ENCODE measurements at places on chromosomes 11 and 22.

DNA sequence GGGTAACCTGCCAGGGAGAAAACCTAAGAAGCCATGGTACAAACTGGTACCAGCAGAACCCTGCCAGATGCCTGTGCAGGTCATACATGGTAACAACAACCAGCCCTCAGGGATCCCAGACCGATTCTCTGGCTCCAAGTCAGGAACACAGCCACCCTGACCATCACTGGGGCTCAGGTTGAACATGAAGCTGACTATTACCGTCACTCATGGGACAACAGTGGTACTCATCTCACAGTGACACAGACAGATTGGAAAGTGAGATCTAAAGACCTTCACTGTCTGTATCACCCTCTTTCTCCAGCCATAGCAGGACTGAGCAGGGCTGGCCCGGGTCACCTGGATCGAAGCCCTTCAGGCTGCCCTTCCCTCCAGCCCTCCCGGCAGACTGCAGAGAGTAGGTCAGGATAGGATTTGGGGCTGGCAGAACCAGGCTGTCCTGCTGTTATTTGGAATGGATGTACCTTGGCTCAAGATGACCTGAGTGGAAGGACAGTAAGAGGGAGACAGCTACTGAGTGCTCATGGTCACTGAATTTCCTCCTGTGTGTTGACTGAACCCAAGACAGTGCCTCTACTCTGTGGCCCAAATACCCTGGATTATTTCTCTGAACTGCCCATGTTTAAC is 94.7 kb downstream of the GGTLC2 start:
- no peak for DNase-seq

DNA sequence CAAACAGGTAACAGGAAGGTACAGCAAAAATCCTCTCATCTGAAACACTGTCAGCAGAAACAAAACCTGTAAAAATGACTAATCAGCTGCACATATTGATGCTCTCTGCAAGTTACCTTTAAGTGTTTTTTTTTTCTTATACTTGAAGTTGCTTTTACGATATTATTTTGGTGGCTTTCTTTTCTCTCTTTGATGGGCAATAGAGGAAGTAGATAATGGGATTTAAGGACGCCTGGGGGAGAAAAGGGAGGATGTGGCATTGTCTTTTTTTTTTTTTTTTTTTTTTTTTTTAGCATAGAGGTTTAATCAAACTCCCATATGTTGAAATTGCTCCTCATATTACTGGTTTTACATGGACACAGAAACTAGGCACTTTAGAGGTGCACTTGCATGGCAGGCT is 11.4 kb upstream of the ADSL start:
- no peak for DNase-seq

GRCh38 chr22:19943082-19944026 is 1.7 kb upstream of the TXNRD2 start:
- no peak for DNase-seq

DNA sequence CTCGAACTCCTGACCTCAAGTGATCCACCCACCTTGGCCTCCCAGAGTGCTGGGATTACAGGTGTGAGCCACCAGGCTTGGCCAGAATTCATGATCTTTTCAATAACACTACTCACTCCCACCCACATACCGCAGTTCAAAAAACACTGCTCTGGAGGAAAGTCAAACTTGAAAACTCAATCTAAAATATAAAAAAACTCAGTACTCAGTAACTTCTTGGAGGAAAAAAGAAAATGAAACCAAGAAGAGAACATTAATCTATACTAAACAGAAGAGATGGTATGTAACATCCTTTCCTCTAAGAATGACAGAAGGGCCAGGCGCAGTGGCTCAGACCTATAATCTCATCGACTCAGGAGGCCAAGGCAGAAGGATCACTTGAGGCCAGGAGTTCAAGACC is 58.3 kb downstream of the MRTFA start:
- no peak for DNase-seq

- no peak for DNase-seq
Measured at GRCh38 chr11:71396548-71397123, 51.6 kb downstream of the DHCR7 start.

DNA sequence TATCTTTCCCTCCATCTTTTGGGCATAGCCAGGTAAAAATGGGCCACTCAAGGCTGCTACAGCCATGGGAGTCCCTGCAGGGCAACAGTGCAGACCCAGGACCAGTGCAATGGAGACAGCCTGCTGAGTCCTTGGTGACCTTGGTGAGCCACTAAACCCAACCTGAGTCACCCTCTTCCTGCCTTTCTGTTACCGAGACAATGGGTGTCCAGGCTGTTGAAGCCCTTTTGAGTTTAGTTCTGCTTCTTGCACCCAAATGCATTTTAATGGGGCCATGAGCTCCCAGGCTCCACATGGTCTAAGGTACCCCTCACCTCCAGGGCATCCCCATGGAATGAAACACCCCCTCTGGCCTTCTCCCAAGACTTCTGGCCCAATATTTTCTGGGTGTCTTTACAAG is 874 bp upstream of the PLAAT4 start:
- no peak for DNase-seq

GRCh38 chr11:117300283-117300663 is 9.1 kb downstream of the BACE1-AS start:
- no peak for DNase-seq

DNA sequence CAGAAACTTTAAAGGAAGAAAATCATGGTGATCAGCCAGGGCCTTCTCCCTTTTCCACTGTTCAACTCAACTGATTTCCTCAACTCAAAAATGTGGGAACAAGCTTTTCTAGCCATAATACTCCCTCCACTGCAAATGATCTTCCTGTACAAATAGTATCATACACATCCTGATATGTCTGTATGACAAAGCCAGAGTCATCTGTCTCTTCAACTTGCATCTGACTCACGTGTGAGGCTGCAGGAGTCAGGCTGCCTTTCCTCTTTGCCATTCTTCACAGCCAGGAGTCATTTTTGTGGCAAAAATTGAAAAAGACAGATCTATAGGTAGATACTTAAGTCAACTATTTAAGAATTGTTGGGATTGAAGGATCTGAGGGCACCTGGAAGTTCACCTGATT is 13.3 kb downstream of the PATZ1 start:
- no peak for DNase-seq

DNA sequence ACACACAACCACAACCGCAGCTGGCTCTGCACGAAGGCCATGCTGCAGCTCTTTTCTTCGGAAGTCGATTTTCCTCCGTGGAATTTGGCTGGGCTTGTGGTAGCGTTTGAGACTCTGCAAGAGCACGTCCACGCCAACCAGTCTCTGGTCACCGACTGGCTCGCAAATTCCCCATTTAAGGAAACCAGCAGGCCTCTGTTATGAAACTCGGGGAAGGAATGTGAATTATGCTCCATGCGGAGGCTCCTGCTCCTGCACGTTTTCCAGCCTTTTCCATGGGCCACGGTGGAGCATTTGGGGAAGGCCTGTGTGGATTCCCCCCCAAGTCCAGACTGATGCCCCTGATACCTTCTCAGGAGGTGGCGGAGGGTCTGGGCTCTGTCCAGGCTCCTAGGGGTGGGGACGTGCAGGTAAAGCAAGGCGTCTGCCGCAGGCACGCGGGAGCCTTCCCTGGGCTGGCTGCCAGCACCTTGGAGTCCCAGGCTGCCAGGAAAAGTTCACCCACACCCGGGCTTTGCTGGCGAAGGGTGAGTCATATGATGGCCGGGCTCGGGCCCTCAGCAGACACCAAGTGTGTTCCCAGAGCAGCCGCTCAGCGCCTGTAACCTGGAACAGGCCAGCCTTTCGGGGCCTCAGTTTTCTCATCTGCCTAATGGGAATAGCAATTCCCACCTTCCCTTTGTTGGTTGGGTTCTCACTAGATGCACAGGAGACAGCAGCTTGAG is 41.9 kb downstream of the LRP5 start:
- DNase-seq = no peak

DNA sequence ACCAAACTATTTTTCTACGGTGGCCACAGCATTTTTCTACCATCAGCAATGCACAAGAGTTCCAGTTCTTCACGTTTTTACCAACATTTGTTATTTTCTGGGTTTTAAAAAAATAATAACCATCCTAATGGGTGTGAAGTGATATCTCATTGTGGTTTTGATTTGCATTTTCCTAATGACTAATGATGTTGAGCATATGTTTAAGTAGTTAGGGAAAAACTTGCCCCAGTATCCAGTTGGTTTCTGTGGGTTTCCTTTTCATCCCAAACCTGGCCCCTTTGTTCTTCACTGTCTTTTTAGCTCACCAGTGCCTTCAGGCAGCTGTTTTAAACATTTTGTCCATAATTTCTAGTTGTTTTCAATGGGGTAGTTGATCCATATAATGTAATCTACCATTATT is 14.7 kb upstream of the PTS start:
- no peak for DNase-seq

GRCh38 chr22:41478473-41478872 is 9.6 kb downstream of the ACO2 start:
- no peak for DNase-seq

DNA sequence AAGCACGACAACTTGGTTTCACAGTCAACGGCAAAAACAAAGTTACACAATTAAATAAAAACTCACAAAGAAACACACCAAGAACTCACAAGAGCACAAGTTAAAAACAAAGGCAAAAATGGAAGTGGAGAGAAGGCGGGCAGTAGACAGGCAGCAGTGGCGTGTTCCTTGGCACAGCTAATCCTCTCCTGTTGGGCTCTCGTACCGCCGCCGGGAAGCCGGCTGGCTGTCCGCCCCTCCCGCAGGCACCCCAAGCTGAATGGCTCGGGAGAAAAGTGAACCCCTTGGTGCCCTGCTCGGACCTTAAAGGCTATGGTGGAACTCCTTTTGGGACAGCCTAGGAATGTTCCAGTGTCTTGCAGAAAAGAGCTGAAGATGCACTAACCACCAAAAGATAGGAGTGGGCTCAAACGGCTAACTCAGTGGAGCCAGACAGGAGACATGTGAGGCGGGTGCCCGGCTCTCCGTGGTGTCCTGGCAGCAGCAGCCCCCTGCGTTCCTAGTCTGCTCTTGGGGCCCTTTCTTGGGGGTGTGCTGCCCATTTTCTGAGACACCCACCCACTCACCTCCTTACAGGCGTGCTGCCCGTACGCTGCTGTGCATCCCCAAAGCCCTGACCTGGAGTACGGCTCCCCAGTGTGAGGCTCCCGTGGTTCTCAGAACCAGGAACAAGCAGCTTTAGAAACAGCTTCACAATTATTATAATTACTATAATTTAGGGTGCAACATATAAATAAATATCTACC is 86.1 kb upstream of the BID start:
- DNase-seq = no peak

GRCh38 chr11:120424970-120425332 is 86.6 kb upstream of the GRIK4 start:
- no peak for DNase-seq

GRCh38 chr11:111298413-111299100 is at the start of gene POU2AF3:
POU2AF3 (plus strand) TSS chr11:111298546; CDS start chr11:111298582, 36 bp downstream.
- DNase-seq = no peak

GRCh38 chr11:115576606-115577380 is 72.6 kb upstream of the CADM1 start:
- no peak for DNase-seq

GRCh38 chr11:43925932-43926505 is 16.4 kb upstream of the C11orf96 start:
- DNase-seq = no peak

DNA sequence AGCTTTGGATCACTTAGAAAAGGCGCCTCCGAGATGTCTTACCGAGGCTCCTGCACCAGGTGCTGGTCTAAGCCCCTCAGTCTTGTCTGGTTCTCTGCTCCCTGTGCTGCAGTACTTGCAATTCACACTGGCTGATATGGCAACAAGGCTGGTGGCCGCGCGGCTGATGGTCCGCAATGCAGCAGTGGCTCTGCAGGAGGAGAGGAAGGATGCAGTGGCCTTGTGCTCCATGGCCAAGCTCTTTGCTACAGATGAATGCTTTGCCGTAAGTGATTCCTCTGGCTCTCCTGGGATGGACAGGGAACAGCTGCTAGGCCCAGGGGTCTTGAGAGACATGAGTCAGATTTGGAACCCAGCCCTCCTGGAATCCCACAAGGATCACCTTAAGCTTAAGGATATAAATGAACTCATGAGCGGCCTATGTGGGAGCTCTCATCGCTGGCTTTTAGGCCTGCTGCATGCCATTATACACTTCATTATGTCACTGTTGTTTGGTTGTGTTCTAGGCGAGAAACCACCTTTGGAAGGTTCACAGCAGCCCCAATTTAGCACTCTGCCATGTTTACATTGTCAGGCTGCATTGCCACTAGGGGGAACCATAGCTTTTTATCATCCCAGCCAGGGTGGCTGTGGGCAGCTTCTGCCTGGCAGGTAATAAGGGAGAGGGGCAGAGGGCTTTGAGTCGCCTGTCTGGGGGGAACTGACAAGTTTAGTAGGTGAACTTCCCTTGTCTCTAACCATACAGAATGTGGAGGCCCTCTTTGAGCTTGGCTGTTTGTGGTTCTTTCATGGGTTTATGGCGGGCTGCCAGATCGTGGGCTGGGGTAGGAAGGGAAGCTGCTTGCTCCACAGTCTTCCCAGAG is 8.5 kb downstream of the ACAD8 start:
- DNase-seq = no peak

GRCh38 chr11:17014833-17015626 is 816 bp upstream of the PLEKHA7 start:
- no peak for DNase-seq

GRCh38 chr22:42915980-42916765 is 59.1 kb upstream of the ARFGAP3 start:
- DNase-seq = no peak

GRCh38 chr11:14248580-14248981 is 110.4 kb downstream of the RRAS2 start:
- DNase-seq = no peak

- DNase-seq = no peak
Measured at GRCh38 chr11:33944693-33945424, 53.0 kb upstream of the LMO2 start.

DNA sequence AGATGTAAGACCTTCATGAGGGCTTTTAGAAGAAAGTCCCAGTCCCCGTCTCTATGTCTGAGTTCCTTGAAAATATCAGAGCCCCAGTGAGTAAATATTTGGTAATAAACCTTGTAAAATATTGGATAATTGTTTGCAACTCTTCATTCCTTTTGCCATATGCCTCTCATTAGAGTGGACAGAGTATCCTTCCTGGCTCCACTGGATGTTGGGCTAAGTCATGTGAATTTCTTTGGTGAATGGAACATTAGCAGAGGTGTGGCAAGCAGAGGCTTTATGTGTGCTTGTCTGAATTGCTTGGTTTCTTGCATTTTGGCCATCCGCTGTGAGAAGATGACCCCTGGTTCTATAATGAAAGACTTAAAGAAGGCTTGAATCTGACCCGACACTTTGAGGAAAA is 490.3 kb downstream of the METTL15 start:
- DNase-seq = no peak

DNA sequence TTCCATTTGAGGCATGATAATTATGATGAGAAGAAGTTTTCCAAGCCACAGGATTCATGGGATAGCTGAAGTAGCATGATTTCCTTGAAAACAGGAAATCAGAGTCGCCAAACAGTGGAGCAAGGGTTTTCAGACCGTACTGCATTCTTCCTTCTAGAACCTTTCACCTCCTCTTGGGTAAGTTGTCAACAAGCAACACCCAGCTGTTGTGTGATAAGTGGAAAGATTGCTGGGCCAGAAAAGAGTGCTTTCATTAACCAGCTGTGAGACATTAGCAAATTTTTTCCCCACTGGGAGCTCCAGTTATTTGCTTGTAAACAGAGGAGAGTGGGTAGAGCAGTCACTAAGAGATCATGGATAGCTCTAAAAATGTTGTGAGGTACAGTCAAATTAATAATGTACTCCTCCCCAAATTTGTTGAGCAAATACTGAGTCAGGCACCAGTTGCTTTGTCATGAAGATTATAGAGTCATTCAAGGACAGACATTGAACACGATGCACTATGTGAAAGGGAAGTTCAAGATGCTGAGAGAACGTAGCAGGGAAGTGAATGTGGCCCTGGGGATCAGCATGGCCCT is 11.7 kb upstream of the MPEG1 start:
- DNase-seq = no peak

- no peak for DNase-seq
Measured at GRCh38 chr11:111439901-111440300, 60.8 kb upstream of the POU2AF1 start.

Data from activated CD4-positive, CD25-positive, alpha-beta regulatory T cell treated with anti-CD3 and anti-CD28 coated beads, Interleukin-2, amount 50 U/mL, for 72 hours (primary cell).